Nucleus accumbens (tissue), 56 donors: ENCODE measurements at places on chromosomes 2 and 18.
A peak's percentile ranks its signal among the peaks of the same experiment; 100 is the strongest.

DNA sequence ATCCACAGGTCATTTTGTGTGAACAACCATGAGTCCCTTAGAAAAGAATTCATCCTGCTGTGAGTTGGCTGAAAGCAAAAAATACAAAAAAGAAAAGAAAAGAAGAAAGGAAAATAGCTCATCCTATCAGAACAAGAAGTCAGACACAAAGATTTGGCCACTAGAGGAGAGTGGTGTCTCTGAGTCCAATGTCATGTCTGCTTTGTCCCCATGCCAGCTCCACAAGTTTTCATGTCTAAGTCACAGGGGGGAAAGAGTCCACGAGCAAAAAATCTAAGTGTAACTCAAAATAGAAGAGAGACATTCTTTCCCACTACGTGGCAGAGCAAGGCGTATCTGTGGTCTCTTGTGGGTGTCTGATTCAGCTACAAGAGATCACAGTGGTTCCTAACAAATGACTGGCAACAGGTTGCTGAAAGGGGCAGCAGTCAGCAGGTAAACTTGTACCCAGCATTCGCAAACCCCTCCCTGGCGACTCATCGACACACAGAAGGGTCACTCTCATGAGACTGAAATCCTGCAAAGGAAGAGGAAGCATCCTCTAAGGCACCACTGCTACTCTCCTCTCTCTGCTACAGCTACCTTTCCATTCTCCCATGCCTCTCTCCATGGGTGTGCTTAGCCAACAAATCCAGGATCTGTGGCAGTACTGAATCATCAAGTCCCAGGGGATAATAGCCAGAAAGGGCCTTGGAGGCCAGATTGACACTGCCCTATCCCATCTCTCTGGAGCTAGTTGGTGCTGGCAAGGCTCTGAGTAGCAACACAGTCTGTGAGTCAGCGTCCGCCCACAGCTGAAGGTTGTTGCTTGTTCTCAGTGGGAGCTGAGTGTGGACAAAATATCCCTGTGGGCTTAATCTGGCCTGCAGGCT lies 123.0 kb upstream of the SLC39A10 start:
- peak; percentile 4 for DNase-seq

DNA sequence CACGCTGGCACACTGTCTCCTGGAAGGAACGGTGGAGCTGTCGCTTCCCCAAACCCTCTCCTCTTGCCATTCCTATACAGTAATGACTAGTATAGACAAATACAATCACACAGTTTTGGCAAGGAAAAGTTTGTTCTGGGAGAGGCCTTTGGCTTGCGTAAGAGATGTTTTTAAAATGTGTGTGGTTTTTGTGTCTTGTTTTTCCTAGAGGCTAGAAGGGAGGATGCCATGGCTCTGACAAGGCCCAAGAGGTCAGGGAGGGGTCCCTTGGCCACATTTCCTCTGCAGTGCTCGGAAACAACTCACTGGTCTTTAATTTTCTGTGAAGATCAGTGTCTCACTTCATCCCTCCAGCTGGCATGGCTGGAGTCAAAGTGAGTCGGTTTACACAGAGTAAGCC lies 195.9 kb downstream of the SH3RF3 start:
- DNase-seq = no peak

- DNase-seq = no peak
These were observed 17.2 kb upstream of the LYPD6B start for GRCh38 chr2:149021271-149021719.

DNA sequence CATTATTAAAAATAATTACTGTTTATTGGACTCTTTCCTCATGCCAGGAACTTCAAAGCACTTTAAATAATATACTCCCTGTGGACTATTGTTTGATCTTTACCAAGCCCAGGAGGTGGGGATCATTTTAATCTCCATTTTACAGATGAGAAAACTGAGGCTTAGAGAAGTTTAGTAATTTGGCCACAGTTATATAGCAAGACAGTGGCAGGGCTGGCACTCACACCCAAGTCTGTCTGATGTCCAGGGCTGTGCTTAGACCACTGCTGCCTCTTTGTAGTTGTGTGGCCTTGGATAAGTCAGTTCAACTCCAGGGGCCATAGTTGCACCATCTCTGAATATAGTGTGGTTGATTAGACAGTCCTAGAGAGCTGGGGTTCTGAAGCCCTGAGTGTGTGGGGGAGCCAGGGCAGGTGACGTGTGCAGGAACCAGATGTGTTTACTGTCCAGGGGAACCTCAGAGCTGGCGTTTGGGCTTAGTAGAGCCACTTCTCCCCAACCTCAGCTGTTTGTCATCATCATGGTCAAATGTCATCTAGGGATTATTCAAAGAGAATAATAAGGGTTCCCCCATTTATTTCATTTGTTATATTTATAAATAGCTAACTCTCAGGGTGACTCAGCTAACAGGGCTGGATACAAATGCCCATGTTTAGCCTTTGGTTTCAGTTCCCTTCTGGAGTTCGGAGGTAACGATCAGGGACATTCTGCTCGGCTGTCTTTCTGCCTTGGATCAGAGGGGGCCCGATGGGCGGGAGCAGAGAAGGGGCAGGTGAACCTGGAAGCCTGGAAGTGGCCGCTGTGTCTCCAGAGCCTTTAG lies 68.0 kb downstream of the BOLA3 start:
- no peak for DNase-seq

- no peak for DNase-seq
These were observed 87.5 kb downstream of the TCF4 start for GRCh38 chr18:55500316-55501086.

- DNase-seq = no peak
These were observed 8.8 kb downstream of the IL36A start for GRCh38 chr2:113014067-113014466.

DNA sequence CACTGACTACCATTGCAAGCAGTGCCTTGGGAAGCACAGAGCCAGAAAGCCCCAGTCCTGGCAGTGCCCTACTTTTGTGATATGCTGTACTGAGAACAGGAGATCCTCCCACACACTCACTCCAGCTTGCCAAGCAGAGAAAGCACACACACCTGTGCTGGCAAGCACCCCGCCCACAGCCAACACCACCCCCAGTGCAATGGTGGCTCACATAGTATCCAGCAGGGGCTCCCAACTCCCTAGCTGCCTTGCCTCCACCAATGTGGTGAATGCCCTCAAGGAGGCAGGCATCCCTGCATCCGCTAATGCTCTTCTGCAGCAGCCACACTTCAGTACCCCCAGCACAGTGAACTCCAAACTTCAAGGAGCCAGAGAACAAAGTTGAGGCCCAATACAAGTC lies 1655.8 kb downstream of the SUCLG1 start:
- DNase-seq = no peak

DNA sequence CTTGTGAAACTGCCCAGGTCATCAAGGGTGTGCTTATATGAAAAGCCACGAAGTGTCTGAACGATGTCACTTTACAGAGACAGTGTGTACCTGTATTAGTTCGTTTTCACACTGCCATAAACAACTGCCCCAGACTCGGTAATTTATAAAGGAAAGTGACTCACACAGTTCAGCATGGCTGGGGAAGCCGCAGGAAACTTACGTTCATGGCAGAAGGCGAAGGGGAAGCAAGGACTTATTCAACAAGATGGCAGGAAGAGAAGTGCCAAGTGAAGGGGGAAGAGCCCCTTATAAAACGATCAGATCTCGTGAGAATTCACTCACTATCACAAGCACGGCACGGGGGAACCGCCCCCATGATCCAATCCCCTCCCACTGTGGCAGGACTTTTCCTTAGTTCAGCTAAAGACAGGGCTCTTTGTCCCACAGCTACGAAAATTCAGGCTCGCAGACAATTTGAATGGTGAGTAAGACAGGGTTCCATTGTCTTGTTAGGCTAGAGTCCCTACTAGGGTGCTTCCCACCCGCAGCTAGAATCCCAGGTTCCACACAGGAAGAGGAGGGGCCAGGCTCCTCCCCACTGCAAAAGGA lies 20.1 kb downstream of the TMEM177 start:
- DNase-seq = no peak

GRCh38 chr2:150697596-150697995 lies 210.1 kb upstream of the RND3 start:
- no peak for DNase-seq

GRCh38 chr2:16625201-16625729 lies 40.4 kb downstream of the CYRIA start:
- DNase-seq = no peak

GRCh38 chr2:105789745-105790460 lies 45.2 kb downstream of the NCK2 start:
- peak; percentile 13 for DNase-seq

GRCh38 chr18:3411854-3412268 lies 38.1 kb upstream of the TGIF1 start:
- no peak for DNase-seq

DNA sequence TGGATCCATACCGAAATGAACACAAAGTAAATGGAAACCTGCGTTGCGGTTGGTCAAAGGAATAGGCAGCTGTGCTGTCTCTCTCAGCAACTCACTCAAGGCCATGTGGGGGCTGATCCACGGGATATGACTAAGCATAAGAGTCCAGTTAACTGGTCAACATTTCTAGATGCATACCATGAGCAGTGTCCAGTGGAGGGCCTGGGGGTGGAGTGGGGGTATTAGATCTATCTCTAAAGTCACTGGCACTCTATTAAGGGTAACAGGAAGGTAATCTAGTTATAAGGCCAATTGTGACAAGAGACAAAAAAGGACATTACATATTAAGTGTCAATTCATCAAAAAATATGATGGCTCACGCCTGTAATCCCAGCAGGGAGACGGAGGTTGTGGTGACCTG lies 136.8 kb downstream of the TTC32 start:
- DNase-seq = no peak

GRCh38 chr2:175323162-175323561 lies 141.7 kb upstream of the ATP5MC3 start:
- no peak for DNase-seq

DNA sequence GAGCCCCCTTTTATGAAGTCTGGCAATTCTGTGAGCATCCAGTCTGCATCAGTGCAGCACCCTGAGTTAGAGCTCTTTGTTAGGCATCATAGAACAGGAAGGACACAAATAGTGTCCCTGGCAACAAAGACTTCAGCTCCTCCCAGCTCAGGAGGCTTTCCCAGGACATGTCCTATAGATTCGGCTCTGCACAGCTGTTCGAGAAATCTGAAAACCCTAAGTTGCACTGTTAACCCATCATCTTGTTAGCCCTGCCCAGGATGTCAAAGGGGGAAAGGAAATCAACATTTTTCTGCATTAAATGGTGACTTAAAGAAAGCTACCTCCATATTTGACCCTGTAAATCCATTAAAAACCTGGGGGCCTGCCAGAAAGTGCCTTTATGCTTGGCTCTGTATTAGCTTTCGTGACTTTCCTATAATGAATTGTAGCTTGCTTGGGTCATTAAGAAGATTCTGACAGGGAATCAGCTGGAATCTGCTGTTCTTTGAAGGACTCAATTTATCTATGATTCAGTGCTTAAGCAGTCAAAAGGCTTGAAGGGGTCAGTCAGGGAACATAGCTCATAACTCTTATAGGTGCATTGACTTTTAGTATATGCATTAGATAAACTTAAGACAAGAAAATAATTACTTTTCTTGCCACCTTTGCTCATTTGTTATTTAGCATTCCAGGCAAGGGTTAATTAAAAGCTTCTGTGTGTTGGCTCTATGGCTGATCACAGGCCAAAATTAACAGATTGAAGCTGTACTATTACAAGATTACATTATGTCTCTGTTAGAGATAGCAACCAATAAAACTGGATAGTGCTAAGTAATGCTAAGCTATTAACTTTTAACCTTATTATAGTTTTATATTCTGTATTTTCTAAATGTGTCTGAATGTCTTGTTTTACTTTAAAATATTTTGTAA lies 20.6 kb downstream of the ERMN start:
- DNase-seq = no peak

DNA sequence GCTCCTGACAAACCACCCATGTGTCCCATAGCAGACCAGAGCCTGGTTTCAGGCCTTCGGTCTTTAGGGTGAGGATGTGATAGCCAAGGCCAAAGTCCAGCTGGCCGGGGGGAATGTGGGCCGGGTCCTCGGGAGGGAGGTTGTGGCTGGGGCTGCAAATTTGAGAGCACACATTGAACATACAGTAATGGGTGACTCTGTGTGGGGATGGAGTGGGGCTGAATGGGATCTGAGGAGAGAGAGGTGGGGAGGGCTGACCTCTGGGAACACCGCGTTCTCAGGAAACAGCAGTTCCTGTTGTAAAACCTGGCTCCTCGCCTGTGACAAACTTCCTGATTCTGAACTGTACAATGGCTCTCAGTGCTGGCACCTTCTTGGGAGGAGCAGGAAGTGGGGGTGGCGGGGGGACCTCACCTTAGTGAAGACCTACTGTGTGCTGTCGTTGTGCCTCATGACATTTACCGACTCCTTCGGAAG lies 48.8 kb downstream of the MCFD2 start:
- no peak for DNase-seq

DNA sequence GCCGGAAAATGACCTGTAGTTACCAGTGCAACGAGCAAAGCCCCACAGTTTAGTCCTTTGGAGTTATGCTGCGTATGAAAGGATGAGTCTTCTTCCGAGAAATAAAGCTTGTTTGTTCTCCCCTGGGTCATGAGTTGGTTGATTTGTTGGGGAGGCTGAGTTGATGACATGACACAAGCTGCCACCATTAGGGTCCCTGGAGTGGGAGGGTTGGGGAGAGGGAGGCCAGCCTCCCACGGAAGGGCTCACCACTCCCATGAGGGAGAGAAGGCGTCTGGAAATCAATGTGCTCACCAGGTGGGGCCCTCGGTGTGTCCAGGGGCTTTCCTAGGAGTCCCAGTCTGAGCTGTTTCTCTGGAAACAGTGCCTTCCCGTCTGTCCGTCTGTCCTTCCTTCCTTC lies 7.4 kb upstream of the DGKD start:
- no peak for DNase-seq

DNA sequence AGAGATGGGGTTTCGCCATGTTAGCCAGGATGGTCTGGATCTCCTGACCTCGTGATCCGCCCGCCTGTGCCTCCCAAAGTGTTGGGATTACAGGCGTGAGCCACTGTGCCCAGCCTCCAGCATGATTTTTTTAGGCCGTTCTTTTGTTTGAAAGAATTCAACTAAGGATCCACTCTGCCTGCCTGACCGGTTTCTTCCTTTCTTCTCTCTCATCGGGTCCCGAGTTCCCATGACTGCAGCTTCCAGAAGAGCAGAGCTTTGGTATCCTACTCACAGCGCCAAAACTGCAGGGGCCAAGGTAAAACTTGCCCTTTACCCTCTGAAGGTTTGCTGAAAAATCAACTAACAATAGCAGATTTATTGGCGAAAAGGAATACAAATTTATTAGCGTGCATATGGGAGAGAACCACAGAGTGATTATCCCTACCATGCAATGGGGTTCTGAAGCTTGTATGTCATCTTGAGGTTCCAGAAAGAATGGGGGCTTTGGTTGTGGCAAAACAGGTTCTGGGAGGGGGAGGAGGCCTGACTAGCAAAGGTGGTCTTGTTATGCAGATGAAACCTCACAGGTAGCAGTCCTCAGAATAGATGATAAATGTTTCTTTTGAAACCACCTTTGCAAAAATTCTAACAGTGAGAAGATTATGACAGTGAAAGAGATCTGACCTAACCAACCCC lies 87.0 kb upstream of the MSH6 start:
- no peak for DNase-seq
